ENCODE measurements at places on chromosomes 1 and 21.
A peak's percentile ranks its signal among the peaks of the same experiment; 100 is the strongest.

DNA sequence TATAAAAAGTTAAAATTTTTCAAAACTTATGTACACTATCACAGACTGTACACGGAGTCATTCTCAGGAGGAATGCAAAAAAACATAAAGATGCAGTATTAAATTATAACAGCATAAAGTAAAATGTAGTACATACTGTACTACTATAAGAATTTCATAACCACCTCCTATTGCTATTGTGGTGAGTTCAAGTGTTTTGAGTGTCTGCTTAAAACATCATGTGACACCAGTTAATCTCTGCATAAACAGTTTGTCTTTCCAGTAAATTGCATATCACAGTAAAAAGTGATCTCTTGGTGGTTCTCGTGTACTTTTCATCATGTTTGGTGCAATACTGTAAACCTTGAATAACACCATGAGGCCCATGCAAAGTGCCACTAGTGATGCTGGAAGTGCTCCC lies 45.2 kb downstream of the SDCCAG8 start:
- DNase-seq = no peak

DNA sequence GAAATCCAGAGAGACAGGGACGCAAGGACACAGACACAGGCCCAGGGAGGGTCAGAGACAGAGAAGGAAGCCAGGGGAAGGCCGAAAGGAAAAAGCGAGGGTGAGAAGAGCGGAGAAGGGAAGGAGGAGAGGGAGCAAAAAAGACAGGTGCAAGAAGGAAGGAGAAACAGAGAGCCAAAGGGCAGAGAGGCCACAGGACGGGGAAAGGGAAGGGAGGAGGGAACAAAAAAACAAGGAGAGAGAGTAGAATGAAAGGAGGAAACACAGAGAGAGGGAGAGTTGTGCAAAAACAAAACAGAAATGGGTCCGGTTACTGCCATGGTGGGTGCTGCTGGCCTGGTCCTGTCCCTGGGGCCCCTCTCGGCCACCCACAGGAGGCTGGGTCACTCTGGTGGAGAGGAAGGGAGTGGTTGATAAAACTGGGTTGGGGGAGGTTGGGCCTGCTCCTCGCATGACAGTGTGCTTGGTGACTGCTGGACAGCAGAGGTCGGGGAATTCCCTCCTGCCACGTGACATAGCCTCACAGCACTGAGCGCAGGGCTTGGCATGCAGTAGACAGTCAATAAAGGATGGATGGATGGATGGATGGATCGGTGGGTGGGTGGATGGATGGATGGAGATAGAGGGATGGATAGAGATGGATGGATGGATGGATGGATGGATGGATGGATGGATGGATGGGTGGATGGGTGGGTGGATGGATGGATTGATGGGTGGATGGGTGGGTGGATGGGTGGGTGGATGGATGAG lies 64.8 kb downstream of the RAP1GAP start:
- DNase-seq = no peak

DNA sequence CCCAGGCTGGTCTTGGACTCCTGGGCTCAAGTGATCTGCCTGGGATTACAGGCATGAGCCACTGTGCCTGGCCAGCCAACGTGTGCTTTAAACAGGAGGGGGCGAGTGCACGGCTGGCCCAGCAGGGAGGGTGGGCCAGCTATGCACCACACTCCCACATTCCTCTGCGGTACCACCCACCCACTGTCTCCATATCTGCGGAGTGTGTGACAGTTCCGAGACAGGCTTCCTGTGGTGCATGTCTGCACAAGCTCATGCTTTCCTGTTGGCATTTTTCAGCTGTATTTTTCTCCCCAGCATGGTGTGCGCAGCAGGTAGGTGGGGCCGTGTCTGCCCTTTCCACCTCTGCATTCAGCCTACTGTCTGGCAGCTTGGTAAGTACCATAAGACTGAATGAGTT lies 183.3 kb downstream of the AJAP1 start:
- DNase-seq = no peak

DNA sequence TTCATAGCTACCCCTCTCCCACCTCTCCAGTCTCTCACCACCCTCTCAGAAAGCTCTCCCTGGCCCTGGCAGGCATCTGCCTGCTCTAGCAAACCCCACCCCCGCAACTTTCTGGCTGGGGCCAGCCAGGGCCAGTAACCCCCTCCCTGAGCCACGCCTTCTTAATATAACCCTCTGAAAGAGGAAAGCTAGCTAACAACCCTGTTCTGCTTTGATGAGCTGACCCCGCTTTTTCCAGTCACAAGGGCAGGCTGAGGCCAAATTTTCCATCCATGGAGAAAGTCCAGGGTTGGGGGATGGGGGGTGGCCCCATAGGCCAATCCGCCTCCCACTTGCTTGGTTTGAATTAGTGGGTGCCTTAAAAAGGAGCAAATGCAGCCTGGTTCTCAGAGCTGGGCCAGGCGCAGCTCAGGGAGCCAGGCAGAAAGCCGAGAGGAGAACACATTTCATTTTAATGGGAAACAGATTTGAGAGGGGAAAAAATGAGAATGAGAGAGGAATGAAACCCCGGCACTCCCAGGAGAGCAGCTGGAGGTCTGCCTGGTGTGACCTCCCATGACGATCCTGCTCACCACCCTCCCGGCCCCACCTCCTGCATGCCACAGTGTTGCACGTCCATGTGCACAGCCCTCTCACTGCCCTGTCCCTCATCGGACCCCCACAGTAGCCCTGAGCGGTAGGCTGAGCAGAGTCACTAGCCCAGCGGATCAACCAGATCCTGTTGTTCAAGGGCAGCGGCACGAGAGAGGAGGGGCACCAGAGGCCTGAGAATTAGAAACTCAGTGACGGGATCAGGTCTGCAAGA lies 62.3 kb downstream of the OPTC start:
- DNase-seq = no peak

DNA sequence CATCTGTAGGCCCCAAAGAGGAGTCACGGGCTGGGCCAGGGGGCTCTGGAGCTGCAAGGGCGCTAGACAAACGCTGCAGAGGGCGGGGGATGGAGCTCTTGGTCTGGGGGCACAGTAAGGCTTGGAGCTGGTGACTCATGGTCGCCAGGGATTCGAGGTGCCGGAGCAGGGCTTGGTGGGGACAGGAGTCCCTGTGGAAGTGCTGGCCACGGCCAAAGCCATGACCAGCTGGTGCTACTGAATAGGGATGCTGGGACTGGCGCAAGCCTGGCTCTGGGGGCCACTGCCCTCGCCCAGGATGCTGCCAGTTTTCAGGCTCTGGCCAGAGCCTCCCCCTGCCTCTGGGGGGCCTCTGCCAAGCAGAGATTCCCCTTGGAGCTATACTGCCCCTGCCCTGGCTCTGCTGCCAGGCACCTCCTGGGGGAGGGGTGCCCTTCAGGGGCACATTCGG lies 25.2 kb downstream of the SPOCD1 start:
- no peak for DNase-seq

- no peak for DNase-seq
These were observed 12.8 kb upstream of the GALNT2 start for GRCh38 chr1:230054092-230054749.

GRCh38 chr21:41953831-41954653 lies at the start of gene C2CD2:
Gene C2CD2, minus strand, starts transcription at chr21:41954018. Its CDS starts 370 bp downstream, at chr21:41953648.
- DNase-seq = peak; percentile 72

DNA sequence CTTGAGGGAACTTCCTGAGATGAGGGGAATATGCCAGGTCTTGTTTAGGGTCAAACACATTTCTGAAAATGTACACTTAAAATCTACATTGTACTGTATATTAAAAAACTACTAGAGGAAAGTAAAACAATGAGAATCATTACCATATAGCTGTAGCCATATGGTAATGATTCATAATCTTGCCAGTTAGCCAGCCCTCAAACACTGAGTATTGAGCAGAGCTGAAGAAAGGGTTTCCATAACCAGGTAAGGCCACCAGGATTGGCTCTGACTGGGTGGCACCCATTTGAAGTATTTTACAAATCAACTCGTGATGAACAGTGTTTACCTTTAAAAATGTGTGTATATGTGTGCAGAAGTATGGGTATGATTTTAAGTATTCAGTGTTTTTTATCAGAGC lies 226.7 kb downstream of the SLC45A1 start:
- DNase-seq = no peak

DNA sequence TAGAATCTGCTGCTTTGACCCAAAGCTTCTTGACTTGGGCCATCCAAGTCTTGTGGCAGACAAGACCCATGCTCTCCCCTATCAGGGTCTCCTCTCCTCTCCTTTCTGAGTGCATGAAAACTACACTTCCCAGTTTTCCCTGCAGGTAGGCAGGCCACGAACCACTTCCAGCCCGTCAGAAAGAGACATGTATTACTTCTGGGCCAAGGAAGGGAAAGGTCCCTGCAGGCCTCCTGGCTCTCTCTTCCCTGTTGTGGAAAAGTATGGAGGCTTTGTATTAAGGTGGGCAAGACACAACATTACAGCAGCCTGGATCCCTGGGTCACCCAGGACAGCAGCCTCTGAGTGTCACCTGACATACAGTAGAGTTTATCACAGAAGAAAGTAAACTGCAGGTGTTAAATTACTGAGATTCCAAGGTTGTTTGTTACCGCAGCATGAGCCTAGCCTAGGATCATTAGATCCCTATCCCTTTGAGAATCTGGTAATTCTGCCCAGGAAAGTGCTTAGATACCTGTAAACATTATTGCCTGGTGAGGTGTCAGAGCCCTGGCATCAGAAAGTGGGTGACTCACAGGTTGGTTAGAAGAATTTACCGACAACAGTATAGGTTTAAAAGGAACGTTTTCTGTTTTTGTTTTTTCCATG lies 717.3 kb downstream of the MATN1 start:
- no peak for DNase-seq

GRCh38 chr1:93324486-93325464 lies 20.9 kb upstream of the DR1 start:
- DNase-seq = peak; percentile 11

DNA sequence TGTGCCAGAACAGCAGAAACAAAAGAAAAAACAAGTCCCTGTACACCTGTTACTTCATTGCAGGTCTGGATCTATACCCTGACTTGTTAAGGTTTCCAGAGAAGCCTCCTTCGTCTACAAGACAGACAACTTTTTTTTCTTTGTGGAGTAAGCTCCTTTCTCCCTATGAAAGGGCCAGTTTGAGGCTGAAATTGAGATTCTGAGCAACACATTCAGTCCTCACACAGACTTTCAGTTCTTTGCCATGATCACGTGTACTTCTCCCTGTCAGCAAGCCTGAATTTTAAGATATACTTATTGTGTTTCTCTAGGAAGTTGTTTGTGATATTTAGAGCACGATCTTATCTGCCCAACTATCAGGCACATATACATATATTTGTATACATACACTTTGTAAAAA lies 374.0 kb downstream of the NTNG1 start:
- no peak for DNase-seq

DNA sequence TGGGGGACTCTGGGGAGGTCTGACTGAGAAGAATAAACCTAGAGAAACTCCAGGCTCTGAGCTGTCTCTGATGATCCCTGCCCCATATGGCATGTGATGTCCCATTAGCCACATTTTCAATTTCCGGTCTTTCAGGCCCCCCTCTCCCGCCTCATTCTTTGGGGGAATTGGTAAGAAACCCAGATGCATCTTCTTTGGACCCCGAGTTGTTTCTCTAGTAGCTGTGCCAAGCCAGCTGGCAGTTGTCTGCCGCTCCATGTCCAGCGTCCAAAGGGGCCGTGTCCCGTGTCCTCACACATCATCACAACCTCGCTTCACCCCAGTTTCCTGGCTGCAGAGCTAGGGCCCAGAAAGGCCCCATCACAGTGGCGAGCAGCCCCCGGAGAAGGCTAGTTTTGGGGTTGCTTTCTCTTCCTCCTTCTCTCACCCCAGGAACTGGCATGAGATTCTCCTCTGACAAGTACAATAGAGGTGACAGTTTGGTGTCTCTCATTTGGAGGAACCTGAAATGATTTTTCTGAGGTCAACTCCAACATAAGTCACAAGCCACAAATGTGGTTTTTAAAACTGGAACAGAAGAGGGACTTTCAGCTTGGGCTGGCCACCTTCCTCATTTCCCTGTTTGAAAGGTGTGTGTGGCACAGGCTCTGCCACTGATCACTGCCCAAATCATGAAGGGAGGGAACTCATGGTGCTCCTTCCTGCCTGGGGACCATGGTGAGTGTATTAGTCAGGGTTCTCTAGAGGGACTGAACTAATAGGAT lies 6.4 kb upstream of the GPR157 start:
- no peak for DNase-seq

- DNase-seq = peak; percentile 15
These were observed 39.2 kb downstream of the MAPKAPK2 start for GRCh38 chr1:206723805-206724472.

- peak; percentile 12 for DNase-seq
These were observed 66.7 kb upstream of the ANGPTL3 start for GRCh38 chr1:62530516-62531154.

DNA sequence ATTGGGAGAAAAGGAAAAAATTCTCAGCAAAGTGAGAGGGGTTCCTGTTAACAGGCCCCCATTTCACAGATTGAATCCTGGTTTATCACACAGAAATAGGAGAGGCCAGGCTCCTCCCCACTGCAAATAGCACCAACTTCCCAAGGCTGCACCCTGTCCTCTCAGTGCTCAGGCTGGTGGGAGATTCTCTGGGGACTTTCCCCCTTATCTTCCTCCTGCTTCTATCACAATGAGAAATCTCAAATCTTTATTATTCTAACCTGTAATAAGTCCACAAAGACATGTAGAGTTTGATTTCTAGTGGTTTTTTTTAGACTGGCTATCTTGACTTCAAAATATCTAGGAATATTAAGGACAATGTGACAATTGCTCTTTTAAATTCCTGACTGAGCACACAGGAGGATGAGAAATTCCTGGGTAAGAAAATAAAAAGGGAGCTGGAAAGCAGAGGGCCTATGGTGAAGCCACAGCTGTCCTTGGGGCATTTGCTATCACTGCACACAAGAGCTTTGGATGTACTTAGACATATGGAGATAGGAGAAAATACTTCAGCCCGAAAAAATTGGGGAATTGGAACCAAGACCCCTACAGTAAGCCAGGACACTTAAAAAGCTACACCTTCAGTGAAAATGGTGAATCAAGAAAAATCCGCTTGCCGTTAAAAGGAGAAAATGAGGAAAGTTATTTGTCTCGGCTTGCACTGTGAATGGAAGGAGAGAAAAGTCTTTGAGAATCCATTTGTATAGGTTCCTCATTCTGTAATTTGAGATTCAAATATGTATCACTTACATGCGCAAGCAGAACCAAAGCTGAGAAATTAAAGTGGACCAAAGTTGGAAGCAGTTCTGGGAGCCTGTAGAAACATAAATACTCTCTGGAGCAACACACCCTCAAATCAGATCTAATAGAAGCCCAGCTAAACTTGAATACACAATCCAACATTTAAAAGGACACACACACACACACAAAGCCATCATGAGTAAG lies 65.9 kb upstream of the C1orf105 start:
- no peak for DNase-seq

DNA sequence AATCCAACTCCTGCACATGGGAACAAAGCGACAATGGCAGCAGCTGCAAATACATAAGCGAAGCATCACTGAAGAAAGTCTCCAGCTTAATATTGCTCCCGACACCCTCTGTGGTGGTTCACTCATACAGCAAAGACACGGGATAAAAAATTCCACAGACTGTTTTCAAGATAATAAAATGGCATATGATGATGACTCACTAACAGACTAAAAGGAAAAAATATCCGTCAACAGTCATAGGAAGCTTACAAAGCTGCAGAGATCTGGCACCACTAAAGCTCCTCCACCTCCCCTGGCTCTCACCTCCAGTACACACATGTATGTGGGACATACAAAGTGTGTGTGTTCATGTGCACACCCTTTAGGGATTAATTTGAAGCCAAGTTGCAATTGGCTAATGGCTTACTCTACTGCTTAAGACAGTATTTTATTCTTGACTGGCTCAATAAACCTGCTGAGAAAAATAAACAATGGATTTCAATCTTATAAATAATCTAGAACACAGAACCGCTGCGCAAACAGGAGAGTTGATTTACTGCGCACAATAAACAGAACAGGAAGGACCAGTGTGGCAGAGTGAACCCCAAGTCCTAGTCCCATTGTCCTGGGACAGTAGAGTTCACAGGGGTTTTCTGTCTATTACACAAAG lies 94.4 kb downstream of the SLC45A1 start:
- no peak for DNase-seq

- DNase-seq = no peak
These were observed 27.7 kb upstream of the DYRK1A start for GRCh38 chr21:37338671-37339551.

Data from NCI-H146 (cell line).